ENCODE measurements at places on chromosomes 1 and 21. TPM values are rescaled to one million over a fixed set of nuclear protein-coding genes. Genes with fewer than 3 reads are reported as not detected.

The PGBD5 gene
- total RNA-seq, result not detected

The HTR1D gene
- not detected for total RNA-seq

DNA sequence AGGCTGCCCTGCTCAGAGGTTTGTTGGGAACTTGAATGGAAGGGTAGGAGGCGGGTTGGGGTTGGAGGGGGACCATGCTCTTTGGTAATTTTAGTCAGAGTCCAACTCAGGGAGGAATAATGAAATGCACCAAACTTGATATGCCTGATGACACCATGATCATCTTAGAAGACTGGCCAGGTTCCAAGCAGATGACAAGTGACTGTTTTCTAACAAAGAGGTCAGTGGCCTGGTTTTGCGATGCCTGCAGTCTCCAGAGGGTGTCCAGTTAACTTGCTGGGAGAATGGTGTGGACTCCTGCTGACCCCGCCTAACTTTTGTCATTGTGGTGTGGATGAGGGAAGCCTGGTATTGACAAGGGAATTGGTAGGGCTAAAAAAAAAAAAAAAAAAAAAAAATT is 12.4 kb downstream of the VANGL1 start:
- no peak for DNase-seq

The PDC gene
- not detected for total RNA-seq

Measured in OCI-LY7 (cell line).